ENCODE measurements at places on chromosomes 2 and 18. TPM values are rescaled to one million over a fixed set of nuclear protein-coding genes. Genes with fewer than 3 reads are reported as not detected.
A peak's percentile ranks its signal among the peaks of the same experiment; 100 is the strongest.

The ABHD1 gene
- polyA plus RNA-seq: 0.12 TPM

The KRTCAP3 gene
- 2.4 TPM for polyA plus RNA-seq

GRCh38 chr2:226791056-226791486 lies 8.5 kb downstream of the IRS1 start:
- no peak for DNase-seq

- no peak for DNase-seq
Measured at GRCh38 chr2:213149949-213150314, 1.5 kb downstream of the IKZF2 start.

GRCh38 chr2:131094463-131095281 lies 1.4 kb upstream of the FAM168B start:
- peak; percentile 15 for DNase-seq

All from muscle of arm (tissue), 14 donors.